Activated naive CD4-positive, alpha-beta T cell treated with anti-CD3 and anti-CD28 coated beads, Interleukin-2, amount 10 ng/mL, durations not matched to agents 5 hours and 36 hours (primary cell): ENCODE measurements at places on chromosomes 6 and 20. TPM values are rescaled to one million over a fixed set of nuclear protein-coding genes. Genes with fewer than 3 reads are reported as not detected.

PRSS16 gene
- total RNA-seq: 1.1 TPM

PDCD2 gene
- 84.4 TPM for total RNA-seq

ID4 gene
- total RNA-seq: not detected

RIPOR2 gene
- total RNA-seq: 361 TPM

GJA10 gene
- total RNA-seq: 0.25 TPM

REM1 gene
- not detected for total RNA-seq

CYP24A1 gene
- not detected for total RNA-seq

SUMO4 gene
- total RNA-seq: 7.4 TPM

BEND6 gene
- not detected for total RNA-seq

MMS22L gene
- 26.3 TPM for total RNA-seq

CLVS2 gene
- total RNA-seq: not detected

MAP7 gene
- 3.1 TPM for total RNA-seq

GMEB2 gene
- 17.6 TPM for total RNA-seq
